ENCODE measurements at places on chromosomes 4 and X.
A peak's percentile ranks its signal among the peaks of the same experiment; 100 is the strongest.

- no peak for DNase-seq
Measured at GRCh38 chr4:128589384-128589965, 220.0 kb upstream of the JADE1 start.

DNA sequence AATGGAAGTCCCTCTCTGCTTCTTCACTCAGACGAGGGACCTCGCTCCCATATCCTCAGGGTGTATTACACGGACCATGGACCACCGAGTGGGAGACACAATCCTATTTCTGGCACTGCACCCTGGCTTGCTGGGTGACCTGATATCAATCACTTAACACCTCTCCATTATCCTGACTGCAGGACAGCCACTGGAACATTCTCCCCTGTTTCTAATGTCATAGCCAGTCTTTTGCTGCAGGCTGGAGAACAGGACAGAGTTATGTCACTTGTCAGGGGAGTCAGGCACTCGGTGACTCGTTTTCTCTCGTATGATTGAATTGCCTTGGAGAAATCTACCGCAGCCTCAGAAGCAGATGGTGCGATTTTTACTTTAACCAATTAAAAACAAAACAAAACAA is 219.1 kb upstream of the IGFBP7 start:
- no peak for DNase-seq

DNA sequence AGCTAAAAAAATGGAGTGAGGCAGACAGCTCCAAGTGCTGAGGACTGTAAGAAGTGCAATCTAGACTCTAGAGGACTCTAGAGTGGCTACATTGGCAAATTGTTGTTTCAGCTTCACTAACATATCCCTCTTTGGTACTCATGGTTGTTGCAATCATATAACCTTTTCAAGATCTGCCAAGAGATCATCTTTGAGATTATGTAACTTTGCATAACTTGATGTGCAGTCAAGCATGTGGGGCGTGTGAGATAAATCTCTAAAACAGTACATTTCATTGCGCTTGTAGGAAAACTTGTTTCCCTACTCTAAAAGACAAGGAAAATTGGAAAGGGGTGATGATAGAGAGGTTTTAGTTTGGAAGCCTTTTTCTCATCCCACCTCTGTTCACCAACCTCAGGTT is 11.2 kb upstream of the BRS3 start:
- DNase-seq: no peak

DNA sequence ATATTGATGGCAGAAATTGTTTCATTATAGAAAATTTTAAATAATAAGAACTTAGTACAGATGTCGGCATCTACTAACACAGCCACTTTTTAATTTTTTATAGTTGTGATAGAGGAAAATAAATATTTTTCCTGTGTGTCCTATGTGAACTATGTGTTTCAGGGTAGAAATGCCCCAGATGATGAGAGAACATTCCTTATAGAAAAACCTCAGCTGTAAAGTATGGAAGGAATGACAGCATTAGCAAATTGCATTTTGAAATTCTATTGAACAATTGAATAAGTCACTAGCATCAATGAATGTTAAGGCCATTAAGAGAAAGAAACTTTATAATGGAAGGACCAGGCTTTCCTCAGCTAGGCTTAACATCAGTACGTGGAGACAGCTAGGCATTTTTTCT is 149.2 kb downstream of the CFAP299 start:
- DNase-seq: no peak

DNA sequence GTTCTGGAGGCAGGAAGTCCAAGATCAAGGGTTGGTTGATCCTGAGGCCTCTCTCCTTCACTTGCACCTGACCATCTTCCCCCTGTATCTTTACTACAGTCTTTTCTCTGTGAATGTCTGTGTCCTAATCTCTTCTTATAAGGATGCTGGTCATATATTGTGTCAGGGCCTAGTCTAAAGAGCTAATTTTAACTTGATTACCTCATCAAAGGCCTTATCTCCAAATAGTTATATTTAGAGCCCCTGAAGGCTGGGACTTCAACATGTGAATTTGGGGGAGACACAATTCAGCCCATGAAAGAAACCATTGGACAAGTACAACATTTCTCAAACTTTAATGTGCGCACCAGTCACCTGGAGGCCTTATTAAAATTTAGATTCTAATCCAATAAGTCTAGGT is 62.8 kb upstream of the DYNLT3 start:
- no peak for DNase-seq

DNA sequence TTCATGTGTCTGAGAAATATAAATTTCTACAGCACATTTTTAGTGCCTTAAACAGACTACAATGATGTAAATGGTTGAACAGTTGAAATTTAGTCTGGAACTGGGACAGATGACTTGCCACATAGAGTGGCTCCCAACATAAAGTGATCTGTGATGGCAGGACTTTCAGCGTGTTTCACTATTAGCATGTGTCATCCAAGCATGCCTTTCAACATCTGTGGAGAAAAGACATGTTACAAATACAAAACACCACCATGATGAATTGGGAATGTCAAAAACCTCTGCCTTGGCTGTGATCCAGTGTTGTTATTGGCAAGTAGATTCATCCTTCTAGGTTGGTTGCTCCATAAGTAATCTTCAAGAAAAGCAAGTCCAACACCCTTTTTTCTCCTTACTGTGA is 348.7 kb downstream of the MAPK10 start:
- peak; percentile 77 for DNase-seq

- DNase-seq: no peak
Measured at GRCh38 chr4:56979421-56980072, 851 bp downstream of the POLR2B start.

- DNase-seq: no peak
Measured at GRCh38 chr4:19375931-19376330, 875.8 kb upstream of the SLIT2 start.

DNA sequence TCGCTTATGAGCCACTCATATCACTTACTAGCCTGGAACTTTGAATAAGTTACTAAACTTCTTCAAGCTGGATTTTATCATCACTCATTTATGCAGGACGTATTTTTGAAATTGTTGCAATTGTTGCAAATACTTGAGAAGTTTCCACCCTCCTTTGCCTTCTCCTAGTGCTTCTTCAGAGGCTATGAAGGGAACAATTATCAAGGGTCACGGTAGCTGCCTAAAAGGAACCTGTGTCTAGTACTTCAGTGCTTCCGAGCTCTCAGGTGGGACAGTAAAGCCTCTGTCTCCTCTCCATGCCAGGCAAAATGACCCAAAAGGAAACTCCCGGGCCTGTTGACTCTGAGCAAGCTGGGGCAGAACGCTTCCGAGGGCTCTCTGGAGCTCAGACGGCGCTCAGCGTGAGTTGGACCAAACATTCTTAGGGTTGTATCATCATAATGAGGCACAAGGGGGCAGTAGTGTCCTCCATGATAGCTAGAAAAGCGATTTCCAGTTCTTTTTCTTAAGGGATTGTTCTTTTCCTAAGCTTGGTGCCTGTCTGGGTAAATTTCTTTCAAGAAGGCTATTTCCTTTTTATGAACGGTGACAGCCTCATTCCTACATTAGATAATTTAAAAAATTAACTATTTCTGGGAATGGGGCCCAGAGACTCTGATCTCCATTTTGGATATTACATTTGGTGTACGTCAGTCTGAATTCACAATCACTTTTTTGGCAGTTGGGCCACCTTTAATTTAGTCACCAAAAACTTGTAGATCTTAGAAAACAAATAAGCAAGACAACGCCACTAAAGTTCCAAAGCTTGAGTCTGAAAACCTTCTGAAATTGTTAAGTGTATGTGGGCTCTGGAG is 73.1 kb downstream of the PACRGL start:
- DNase-seq: peak; percentile 40

DNA sequence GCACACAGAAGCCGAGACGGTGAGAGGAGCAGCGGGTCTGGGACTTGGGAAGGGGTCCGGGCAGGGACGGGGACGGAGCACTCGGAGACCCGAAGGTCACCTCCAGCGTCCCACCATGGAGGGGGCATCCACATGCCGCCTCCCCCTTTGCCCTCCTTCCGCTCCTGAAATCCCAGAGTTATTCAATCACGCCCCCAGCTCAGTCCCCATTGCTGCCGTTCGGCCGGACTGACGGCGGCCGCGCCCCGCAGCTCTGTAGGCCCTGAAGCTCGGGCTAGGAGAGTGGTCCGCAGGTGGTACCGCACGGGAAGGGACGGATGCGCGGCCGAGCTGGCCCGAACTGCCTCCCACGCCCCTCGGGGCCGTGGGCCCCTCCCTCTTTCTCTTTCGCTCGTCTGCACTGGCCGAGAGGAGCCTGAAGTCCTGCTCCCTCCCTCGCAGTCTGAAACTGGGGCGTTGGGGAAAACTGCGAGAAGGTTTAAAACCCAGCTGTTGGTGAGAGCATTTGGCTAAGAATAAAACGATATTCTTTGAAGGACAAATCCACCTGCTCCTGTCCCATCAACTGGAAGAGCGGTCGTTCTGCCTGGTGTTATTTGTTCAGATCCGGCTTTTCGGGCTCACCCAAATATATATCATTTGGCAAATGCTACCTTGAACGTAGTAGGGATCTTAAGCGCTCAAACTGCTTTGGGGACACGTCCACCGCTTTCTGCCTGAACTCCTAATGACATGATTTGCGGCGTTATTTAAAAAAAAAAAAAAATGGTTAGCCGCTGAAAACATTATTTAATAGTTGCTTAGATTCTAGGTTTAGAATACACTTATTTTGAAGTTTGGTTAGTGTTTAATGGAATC is 719 bp downstream of the USO1 start:
- DNase-seq: no peak

- no peak for DNase-seq
Measured at GRCh38 chr4:142100941-142101340, 464.6 kb downstream of the IL15 start.

DNA sequence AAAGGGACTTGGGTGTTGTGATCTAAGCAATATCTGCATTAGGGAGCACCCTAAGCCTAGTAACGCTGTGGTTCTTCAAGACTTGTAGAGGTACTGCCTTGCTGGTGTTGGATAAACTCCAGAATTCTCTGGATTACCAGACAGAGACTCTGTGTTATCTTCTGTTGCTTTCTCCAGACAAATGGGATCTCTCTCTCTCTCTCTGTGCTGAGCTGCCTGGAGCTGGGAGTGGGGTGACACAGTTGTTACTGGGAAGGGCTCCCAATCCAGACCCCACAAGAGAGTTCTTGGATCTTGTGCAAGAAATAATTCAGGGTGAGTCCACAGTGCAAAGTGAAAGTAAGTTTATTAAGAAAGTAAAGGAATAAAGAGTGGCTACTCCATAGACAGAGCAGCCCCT is 48.8 kb downstream of the MCUB start:
- no peak for DNase-seq

- no peak for DNase-seq
Measured at GRCh38 chr4:683982-684622, 4.8 kb downstream of the SLC49A3 start.

GRCh38 chr4:153513596-153513995 is 47.4 kb downstream of the TMEM131L start:
- DNase-seq: no peak

GRCh38 chrX:129808829-129809796 is 29.4 kb downstream of the SASH3 start:
- no peak for DNase-seq

DNA sequence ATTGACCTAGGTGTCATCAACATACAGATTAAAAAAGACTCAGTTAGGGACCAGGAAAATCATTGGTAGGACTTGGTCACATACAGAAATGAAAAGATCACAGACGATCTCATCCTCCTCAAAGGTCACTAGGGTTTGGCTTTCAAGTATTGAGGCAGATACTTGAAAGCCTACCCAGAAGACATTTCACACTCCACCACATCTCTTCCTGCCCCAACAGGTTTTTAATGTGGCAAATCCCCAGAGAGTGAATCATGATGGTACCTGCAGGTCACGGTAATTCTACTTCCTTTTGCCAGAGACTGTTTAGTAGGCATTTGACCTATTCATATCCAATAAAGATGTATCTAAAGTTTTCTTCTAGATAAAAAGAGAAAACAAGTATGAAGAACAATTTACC is 44.1 kb downstream of the INPP4B start:
- DNase-seq: no peak

- no peak for DNase-seq
Measured at GRCh38 chrX:112058255-112058654, 24.3 kb downstream of the TRPC5 start.

- no peak for DNase-seq
Measured at GRCh38 chr4:41145571-41146078, 68.7 kb downstream of the APBB2 start.

GRCh38 chr4:160406263-160406825 is 1303.5 kb downstream of the RAPGEF2 start:
- DNase-seq: no peak

GRCh38 chrX:154800478-154801210 is 4.6 kb downstream of the MPP1 start:
- DNase-seq: no peak

DNA sequence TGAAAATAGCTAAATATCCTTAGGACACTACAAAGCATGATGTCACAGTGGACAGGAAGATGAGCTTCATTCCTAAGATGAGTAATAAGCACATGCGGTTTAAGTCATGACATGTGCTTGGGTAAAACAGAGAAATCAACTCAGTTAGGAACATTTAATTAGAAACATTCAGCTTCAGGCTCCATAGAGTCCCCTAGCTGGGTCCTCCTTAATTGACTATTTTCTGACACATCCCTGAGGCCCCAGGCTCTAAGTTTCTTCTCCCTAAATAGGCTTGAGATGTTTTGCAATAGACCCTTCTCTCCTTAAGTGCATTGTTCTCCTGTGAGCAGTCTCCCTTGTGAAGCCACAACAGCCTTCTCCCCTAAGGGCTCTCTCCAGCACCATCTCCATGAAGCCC is 70.4 kb upstream of the ANXA3 start:
- DNase-seq: peak; percentile 6

DNA sequence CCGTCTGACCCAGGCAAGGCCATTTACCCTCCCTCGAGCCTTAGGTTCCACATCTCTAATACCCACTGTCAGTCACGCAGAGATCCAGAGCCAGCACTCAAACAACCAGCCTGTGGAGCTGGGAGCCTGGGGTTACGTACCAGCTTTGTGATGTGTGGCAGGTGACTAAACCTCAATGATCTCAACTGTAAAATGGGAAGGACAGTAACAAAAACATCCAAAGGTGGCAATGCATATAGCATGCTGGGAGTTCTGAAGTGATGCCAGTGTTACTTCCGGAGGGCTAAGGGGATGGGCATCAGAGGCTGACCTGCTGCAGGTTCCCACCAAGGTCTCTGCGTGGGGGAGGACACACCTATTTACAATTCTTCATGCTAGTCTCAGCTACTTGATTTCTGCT is 6.0 kb downstream of the GRPEL1 start:
- DNase-seq: no peak

DNA sequence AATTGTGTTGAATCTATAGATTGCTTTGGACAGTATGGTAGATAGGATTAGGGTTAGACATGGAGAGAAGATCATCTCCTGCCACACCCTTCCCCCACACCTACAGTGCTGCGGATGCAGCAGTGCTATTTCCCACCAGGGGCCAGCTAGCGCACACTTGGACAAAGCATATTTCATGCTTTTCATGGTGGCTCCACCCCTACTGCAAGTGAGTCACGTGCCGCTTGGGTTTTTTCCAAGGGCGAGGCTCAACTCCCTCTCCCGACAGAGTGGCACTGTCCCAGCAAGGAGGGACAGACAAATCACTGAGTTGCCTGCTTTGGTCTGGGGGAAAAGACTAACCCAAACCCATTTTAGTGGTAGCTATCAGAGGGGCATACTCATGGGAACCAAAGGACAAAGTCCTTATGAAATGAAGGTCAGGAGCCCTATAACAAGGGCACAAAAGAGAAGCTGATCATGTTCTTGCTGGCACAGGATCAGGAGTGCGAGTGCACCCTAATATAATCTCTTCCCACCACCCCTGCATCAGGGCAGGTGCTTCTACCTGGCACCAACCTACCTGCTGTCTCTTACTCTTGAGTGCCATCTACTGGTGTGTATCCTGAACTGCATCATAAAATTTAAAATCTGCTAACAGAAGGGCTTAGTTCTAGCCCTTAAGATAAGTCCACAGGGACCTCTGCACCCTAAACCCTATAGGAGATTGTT is 55.1 kb upstream of the PGAM4 start:
- DNase-seq: no peak

- no peak for DNase-seq
Measured at GRCh38 chrX:149908727-149909126, 20.6 kb upstream of the HSFX4 start.

All from smooth muscle cell of the brain vasculature (primary cell).